ENCODE measurements at places on chromosomes 1 and 21. TPM values are rescaled to one million over a fixed set of nuclear protein-coding genes. Genes with fewer than 3 reads are reported as not detected.

Gene CLEC20A
- total RNA-seq = not detected

Gene HES3
- total RNA-seq = not detected

DNA sequence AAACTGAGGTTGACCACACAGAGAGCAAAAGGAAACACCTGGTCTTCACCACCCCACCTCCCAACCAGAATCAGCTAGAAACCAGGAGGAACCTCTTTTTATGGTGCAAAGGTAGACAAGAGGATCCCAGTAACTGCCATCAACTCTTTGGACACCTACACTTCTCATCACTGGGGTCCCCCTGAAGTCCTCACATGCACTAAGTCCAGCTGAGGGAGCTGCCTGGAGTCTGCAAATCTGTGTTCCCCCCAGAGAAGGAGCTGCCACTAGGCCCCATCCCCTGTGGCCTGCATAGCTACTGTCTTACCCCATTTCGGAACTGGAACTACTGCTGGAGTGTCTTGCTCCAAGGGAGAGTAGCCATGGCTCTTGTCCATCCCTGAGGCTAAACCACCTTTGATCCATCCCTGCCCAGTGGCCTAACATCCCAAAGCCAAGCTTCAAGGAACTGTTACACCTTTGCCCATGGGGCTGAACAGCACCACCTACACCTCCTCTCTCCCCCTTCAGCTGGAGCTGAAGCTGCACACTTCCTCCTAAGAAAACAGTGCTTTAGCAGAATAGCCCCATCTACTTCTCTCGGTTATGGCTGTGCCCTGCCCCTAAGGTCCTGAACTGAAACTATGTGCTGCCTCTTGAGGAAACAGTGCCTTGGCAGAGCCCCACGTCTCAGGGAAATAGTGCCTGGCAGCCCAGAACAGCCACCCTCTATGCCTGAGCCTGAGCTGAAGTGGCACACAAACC, 85.4 kb upstream of the CD53 start:
- ATAC-seq = no peak

GRCh38 chr21:45709173-45709572, 65.6 kb downstream of the PCBP3 start:
- ATAC-seq = no peak

GRCh38 chr21:40760821-40761220, 86.1 kb downstream of the DSCAM start:
- no peak for ATAC-seq
